ENCODE measurements at places on chromosomes 13 and 19.

- no peak for DNase-seq
These were observed 37.9 kb upstream of the UBL3 start for GRCh38 chr13:29888306-29888705.

- DNase-seq, result peak; percentile 73
These were observed 1.4 kb downstream of the PARP4 start for GRCh38 chr13:24511019-24511815.

DNA sequence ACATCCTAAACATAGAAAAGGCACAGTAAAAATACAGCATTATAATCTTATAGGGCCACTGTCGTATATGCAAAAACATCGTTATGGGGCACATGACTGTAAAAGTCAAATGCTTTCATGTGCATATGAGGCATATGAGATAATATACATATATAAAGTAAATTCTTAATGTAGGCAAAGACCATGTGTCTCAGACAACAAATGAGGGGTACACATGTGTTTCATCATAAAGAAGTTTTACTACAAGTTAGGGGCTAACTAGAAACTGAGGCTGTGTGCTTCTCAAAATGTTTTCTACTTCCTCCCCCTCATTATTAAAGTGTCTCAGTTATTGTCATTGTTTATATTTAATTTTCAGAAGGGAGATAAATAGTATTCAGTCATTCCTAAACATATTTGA is 309.6 kb downstream of the SHISA2 start:
- no peak for DNase-seq

DNA sequence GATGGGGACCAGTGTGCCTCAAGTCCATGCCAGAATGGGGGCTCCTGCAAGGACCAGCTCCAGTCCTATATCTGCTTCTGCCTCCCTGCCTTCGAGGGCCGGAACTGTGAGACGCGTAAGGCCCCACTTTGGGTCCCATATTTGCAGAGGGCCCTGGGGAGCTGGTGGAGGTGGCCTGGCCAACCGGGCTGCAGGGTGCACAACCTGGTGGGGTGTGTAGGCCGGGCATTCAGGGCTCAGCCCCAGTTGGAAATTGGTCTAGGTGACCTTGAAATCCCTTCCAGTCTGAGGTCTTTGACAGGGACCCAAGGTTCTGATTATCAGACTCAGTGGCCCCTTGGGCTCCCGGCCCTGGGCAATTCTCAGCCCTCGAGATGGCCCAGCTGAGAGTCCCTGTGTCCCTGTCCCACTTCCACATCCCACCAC is 8.3 kb downstream of the F7 start:
- DNase-seq, result no peak

- DNase-seq, result no peak
These were observed 36.4 kb upstream of the SERPINE3 start for GRCh38 chr13:51303063-51303552.

- DNase-seq, result no peak
These were observed 16.5 kb upstream of the TNFAIP8L1 start for GRCh38 chr19:4622695-4623421.

DNA sequence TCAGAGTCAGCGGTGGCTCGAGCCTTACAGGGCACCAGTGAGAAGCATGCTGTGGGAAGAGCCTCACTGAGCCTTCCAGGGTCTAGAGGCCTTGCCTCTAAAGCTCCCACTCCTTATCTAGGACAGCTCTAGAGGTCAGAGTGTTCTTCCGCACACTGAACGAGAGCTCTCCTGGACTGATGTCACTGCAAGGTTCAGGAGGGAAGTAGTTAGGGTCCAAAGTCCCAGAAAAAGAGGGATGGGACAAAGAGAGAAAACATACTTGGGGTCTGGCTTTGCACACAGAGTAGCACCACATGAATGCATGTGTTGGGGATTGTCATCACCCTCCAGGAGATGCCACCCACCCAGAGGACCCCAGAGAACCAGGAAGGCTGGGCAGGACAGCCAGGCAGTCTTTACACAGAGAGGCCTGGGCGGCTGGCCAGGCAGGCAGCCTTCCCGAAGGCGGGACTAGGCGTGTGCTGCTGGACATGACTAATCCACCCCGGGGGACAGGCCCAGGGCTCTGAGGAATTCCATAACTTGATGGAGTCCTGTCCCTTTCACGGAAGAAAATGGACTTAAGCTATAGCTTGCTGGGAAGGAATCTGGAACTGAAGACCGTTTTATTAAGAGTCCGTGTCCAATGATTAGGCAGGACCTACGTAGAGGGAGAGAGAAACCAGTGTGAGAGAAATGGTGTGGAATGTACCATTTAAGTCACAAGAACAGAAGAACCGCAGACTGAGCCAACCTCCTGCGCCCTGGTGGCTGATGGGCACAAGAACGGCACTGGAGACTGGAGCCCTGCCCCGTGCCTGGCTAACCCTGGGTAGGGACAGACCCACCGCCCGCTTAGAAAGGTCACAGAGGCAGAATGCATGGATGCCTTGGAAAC is 16.6 kb upstream of the EPHX3 start:
- DNase-seq, result no peak

DNA sequence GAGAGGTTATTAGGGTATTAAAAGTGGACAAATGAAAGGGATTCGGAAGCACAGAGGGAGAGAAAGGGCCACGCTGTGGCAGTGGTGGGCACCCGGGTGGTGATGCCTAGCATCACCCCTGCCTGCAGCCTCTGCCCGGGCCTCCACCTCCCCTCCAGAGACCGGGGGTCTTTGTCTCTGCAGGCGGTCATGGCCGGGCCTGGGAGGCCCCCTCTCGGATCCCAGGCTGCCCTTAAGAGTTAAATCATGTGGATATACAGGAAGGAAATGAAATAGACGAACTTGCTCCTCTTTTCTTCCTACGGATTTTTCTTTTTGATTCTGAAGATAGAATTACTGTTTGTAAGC is 319.6 kb downstream of the ZNF536 start:
- no peak for DNase-seq

DNA sequence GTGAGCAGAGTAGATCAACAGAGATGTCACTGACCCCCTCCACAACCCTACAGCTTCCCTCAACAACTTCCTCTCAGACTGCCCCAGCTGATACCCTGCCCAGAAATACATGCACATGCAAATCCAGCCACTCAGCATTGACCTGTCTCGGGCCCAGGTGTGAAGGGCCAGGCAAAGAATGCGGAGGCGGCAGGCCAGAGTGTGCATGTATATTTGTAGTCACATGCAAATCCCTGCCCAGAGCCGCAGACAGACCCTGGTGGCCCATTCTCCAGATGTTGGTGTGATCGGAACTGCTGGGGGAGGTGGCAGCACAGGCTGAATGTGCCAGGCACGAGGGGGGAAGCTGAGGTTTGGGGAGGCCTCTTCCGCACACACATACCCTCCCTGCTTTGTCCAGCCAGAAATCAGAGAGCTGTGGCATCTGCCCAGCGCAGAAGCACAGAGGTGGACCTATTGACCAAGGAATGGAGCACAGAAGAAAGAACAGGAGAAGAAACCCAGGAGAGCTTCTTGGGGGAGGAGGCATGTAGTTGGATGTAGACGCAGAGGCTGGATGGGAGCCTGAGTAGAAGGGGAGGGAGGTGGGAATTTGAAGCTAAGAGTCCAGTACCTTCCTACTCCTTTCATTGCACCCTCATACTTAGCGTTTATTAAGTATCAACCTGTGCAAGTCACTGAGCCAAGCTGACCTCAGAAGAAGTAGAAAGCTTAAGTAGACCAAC is 14.4 kb downstream of the MEF2B start:
- no peak for DNase-seq

DNA sequence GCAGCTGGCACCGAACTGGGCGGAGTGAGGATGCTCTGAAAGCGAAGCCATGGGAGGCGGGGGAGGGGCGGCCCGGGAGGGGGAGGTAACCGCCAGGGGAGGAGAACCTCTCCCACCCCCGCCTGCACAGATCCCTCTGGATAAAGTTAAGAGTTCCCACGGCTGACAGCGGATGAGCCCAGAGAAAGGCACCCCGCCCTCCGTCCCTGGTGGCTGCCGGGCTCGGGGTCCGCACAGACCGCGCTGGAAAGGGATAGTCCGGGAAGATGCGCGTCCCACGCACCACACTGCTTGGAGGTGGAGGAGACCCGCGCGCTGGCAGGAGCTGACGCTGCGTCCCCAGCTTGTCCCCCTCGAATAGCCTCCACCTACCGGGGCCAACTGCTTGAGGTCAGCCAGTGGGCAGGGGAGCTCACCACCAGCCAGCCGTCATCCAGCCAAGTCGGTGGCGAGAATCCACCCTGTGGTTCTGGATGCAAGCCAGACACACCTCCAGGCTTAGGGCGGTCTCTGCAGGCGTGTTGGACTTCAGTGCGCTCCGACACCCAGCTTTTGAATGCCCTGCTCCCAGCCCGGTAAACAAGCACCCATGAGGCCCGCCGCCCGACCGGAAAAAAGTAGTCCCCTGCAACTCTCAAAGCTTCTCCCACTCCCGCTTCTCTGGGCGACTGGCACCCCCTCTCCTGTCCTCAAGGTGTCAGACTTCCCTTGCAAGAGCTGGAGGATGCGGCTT is at the start of gene TRPC4:
TSS of gene TRPC4 (minus strand) at position 17 of the 733 bp plus-strand sequence. CDS start 86,439 bp downstream, outside the sequence.
- DNase-seq, result no peak

- no peak for DNase-seq
These were observed 746 bp downstream of the RAB3D start for GRCh38 chr19:11338569-11339253.

- no peak for DNase-seq
These were observed 88.4 kb downstream of the USP12 start for GRCh38 chr13:27083183-27083582.

GRCh38 chr13:66673401-66673800 is 556.7 kb downstream of the PCDH9 start:
- no peak for DNase-seq

GRCh38 chr19:51070334-51071094 is 5.6 kb upstream of the KLK13 start:
- DNase-seq, result no peak

- peak; percentile 87 for DNase-seq
These were observed 694 bp upstream of the ZNF460 start for GRCh38 chr19:57279418-57280164.

GRCh38 chr19:17118957-17119356 is 43.4 kb downstream of the MYO9B start:
- no peak for DNase-seq

GRCh38 chr13:33775339-33776108 is 42.4 kb upstream of the RFC3 start:
- DNase-seq, result no peak

DNA sequence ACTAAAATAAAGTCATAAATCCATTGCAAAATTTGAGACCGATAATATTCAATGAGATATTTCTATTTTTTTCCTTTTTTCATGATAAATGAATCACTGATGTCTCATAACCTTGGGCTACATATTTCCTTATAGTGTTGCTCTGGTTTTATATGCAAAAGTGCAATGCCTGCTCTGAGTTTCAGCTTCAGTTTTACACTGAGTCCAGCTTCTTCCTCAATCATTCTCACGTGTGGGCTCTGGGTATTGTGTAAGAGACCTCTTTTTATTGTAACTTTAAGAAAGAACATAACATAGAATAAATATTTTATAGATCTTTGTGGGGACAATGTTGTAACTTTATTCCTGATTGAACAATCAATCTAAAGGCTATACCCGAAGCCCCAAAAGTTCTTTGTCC is 280.2 kb upstream of the EDNRB start:
- DNase-seq, result no peak

DNA sequence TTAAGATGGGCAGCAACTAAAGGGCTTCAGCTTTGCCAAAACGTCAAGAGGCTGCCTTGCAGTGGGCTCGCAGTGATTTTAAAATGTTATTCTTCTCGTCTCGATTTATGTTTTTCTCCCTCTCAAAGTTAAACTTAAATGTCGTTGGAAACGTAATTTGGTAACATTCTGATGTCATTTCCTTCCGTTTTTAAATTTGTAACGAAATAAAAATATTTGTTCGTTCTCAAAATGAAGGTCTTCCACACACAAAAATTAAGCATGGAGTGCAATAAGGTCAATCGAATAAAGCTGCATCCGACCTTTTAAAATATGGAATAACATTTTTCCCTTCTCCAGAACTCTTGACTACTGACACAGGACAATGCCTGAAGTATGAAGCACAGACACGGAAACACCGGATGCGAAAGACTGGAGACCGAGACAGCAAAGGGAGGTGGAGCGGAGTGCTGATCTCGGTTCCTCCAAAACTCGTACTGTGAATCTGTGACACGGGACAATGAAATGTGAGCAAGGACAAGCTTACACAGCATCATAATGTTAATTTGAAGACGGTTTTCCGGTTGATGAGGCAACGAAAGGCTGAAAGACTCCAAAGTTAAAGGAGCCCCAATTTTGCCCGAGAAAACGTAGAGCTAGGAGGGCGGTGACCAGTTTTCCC is 850 bp downstream of the MTMR6 start:
- DNase-seq, result peak; percentile 32

DNA sequence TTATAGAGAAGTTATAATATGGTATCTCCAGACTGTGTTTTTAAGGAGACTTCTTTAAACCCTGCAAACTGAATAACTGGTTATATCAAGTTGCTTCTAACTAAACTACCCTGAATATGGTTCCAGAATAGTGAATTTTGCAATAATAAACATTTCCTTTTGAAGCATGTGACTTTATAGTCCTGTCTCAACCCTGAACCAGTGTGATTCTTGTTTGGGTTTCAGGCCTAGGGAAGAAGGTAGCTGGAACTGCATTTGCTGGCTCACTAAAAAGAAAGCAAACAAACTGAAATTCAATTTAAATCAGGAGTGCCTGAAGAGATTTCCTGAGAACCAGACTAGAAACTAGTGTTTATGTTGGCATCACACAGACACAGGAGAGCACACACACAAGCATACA is 4.9 kb downstream of the ARHGEF7 start:
- no peak for DNase-seq

DNA sequence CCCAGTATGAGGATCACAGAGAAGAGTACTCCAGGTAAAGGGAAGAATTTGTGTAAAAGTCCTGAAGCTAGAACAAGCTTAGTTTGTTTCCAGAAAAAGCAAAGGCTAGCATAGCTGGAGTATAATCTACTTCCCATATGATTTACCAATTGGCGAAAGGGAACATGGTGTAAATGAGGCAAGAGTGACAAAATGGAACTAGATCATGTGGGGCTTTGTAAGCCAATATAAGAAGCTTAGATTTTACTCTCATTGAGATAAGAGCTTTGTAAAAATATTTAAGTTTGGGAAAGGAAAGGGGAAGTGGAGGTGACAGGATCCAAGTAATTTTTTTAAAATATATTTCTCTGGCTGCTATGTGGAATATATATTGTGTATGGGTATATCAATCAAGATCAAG is 234.9 kb downstream of the KCTD12 start:
- no peak for DNase-seq

DNA sequence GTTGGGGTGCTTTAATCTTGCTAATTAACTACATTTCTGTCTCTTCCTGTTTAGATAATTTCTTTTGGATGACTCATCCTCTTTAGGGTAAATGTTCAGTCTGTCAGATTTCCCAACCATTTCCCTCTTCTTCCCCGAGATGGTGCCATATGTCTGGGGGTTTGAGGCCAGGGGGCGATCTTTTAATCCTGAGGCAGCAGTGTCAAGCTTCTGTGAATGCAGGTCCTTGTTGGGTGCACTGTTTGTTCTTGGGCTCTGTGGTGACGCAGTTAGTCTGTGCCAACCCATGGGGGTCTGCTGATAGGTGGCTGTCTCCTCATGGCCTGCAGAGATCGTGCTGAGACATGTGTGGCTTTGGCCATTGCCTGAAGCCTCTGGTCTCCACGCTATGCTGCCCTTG is 420.4 kb downstream of the NDFIP2 start:
- no peak for DNase-seq

GRCh38 chr19:1455336-1456120 is 5.6 kb downstream of the APC2 start:
- DNase-seq, result peak; percentile 48

Data from stimulated activated CD4-positive, alpha-beta T cell treated with anti-CD3 and anti-CD28 coated beads, Interleukin-4, amount 100 ng/mL, for 24 hours (primary cell).